Hippocampal formation (tissue), 2 donors: ENCODE measurements at places on chromosomes 12 and 14.

DNA sequence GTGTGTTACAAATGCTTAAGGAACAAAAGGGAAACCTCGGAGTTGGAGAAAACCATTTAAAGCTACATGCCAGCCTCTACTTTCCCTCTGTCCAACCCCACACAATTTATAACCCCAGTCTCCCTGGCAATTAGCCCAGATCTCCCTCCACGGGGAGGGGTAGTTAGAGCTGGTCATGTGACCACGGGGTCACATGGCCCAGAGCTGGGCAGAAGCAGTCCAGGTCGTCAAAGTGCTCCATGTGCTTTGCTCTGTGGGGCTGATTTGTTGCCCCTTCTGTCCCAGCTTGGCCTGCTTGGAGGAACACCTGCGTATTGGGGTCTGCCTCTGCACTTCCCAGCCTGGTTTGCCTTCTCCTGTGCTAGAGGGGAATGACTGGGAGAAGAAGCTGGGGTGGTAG lies 219.1 kb downstream of the RBM19 start:
- no peak for DNase-seq

GRCh38 chr14:44912041-44912869 lies 49.5 kb downstream of the KLHL28 start:
- no peak for DNase-seq

- DNase-seq: no peak
These were observed 717 bp downstream of the VASH1 start for GRCh38 chr14:76761960-76762410.

DNA sequence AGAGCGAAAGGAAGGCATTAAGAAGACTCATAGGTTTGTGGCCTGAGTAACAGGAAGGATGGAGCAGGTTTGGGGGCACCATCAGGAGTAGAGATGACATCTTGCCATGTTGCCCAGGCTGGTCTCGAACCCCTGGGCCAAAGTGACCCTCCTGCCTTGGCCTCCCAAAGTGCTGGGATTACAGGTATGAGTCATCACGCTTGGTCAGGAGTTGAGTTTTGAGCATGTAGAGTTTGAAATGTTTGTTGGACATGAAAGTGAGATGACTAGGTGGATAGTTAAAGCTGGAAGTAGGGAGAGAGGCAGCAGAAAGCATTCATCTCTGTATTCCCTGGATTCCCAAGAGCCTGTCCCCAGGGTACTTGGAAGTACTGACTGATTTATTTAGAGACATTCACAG lies 112.6 kb downstream of the ERC1 start:
- DNase-seq: no peak

GRCh38 chr12:9698681-9699080 lies 29.2 kb downstream of the CLEC2D start:
- no peak for DNase-seq

DNA sequence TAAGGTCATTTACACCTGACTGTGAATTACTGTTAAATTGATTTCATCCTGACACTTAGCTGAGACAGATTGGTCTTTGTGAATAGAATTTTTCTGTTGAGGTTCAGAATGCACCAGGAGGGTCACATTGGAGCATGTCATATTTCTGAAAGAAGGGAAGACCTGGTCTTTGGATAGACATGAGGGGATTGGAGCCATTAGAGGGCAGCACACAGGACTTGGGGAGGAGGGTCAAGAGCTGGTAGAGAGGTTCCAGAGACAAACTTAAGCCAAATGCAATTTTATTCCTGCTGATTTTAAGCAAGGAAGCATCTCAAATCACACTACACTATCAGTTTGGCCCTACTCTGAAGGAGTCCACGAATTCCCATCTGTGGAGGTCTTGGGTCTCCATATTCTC lies 41.1 kb downstream of the GUCY2C start:
- no peak for DNase-seq

DNA sequence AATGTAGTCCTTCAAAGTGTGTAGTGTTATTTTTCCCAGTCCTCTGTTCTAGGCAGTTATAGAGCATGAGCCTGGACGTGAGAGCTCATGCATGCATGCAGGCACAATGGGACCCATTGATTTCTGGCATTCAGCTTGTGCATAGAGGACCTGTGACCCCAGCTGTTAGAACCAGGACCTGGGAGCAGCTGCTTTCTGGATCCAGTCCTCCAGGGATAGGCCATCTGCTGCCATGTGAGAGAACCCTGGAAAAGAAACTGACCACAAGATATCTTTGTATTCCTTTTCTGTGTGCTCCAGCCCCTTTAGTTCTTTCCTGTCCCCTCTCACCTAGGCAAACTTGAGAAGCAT lies 76.9 kb downstream of the SUSD6 start:
- peak; percentile 64 for DNase-seq

DNA sequence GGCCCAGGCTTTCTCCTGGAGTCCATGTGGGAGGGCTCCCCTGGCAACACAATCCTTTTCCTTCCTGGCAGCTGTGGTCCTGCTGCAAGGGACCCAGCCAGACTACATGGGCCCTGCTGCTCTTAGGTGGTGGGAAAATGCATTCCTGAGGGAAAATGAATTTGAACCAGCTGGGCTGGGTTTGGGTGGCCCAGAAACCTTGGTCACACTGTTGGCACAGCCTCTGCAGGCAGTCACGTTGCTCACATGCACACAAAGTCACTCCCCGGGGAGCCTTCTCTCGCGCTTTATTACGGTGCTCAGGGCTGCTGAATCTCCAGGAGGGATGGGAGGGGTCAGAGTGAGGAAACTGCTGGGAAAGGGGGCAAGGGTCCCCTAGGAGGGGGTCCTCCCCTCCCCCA lies 17.2 kb downstream of the PLEKHG3 start:
- no peak for DNase-seq

- no peak for DNase-seq
These were observed 104.3 kb downstream of the RBM19 start for GRCh38 chr12:113861708-113862312.

DNA sequence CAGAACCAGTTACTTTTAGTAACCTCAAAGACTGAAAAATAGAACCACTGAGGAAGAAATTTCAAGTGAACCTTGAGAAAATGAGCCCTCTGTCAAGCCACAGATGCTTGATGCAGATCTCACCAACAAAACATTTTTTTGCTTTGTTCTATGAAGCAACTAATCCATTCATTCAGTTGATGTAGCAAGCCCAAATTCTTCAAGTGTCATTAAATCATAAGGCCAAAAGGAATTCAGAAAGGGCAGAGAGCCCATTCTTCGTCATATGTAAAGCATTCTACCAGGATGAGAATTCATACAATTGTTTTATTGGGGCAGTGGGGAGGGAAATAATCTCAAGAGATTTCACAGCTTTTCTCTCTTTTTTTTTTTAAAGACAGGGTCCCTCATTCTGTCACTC lies 218.0 kb upstream of the RGS6 start:
- DNase-seq: no peak

DNA sequence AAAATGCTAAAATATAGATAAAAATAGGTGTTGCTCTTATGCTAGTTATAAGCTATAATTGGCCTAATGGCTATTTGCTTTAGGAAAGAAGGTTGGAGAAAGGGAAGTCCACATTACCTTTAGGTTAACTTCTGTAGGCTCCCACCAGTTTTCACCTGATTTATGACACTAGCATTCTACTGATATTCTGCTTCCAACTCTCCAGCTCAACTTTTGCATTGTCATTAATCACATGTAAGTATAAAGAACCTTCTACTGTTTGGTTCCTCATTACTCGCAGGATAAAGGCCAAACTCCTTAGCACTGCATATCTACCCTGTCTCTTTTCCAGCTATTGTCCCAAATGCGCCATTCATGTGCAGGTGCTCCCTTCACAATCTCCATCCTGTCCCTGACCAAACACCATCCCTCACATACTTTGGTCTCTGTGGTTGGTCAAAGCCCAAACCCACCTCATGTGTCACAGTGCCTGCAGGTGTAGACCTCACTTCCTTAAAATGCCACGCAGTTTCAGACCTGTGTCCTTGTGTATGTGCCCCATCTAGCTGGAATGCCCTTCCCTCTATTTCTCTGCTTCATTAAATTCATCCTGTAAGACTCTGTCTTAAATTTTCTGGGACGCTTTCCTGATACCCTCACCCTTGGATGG lies 3.3 kb downstream of the DDHD1 start:
- no peak for DNase-seq
